ENCODE measurements at places on chromosomes 12 and 14. TPM values are rescaled to one million over a fixed set of nuclear protein-coding genes. Genes with fewer than 3 reads are reported as not detected.

HCAR3 gene
- 3.5 TPM for total RNA-seq

- no peak for DNase-seq
Observed at GRCh38 chr12:64903479-64904152, 79.2 kb downstream of the TBC1D30 start.

DNA sequence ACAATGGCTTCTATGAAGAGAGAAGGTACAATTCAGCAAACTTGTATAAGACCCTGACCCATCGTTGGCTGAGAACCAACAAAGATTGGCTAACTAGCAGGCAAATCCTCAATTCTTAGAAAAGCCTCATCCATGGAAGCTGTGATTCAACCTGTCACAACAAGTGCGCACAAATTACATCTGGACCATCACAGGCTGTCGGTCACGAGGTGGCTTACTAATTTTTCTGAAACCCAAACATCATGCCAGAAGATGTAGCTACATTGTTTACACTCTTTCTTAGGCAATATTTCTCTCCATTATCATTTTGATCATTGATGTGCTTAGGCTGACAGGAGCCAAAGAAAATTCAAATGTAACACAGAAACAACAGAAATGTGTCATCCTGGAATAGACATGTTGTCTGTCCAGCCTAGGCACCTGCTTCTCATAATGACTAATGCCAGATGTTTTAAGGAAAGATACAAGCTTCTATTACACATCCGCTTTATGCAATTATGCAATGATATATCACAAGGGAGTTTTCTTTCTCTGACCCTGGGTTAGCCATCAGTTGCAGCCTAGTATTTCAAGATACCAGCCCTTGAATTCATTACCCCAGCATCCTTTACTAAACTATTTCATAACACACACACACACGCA is 92.9 kb upstream of the DIO2 start:
- no peak for DNase-seq

DNA sequence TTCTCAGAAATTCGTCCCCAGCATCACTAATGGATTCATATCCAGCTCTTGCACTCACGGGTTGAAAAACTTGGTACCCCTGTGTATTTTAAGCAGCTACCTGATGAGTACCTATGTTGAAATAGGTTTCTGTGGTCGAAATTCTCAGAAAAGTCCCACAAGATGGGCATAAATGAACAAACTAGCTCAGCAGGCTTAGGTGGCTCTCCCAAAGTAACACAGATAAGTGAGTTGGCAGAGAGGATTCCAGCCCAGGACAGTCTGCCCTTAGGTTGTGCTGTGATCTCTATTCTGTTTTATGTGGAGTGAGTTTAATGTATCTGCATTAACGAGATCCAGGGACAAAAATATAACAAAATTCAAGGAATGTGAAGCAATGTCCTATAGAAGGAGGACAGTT is 92.3 kb downstream of the RGS6 start:
- DNase-seq, result no peak

DNA sequence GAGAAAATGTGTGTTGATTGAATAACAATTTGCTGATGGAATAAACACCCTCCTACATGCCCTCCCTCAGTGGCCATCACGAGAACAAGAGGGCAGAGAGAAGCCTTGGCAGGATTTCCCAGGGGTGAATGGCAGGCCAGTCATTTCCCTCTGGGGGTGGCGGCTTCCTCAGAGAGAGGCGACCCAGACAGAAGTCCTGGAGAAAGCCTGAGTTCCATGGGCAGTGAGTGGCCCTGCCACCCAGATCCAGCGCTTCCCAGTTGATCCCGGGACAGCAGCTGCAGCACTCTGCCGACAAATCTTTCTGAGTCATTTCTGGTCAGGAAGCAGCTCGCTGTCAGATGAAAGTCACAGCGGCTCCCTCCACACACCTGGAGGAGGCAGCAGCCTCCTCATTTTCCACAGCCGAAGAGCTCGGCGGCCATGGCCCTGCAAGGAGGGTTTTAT is 123.0 kb downstream of the SCARB1 start:
- DNase-seq, result no peak

DNA sequence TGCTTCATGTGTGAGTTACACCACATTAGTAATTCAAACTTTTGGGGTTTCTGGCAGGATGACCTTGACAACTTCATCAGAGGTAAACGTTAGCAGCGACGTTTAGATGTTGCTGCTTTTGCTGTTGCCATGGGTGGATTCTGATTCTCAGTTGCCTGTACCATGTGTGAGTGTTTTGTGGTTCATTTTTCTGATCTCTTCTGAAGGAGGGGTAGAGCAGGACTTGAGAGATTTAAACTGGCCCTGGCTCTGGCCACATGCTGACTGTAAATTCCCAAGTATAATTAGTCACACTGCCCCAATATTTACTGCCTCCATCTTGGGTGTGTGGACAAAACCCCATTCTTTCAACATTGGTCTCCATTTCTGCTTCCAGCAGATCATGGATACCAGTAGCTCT is 110.4 kb downstream of the ETV6 start:
- no peak for DNase-seq

DNA sequence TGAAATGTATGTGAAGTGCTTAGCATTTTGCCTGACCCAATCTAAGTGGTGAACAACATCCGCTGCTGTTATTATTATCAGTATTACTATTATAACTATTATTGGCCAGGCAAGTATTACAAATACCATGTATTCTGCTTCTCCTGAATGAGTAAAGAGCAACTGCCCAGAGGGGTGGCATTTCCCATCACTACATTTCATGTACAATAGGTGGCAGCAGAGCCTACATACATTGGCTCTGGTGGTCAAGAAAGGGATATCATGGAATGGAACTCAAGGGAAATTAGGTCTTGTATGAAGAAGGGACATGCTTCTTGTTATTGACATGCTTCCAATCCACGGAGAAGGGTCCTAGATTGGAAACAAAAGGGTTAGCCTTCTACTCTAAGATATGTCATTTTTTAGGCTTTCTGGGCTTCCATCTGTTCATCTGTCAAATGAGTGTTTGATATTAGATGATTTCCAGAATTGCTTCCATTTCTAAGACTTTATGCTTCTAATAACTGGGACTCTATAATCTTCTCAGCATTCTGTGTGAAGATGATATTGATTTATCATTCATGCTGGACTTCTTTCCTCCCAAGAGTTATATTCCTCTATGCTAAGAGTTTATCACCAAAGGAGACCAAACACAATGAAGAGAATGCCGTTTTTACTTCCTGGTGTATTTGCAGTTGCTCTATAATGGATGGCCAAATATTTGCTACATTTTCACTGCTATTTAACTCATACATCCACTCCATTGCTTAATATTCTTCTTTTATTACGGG is 239.1 kb downstream of the SSPN start:
- no peak for DNase-seq

GRCh38 chr14:33539918-33540357 is 410.9 kb downstream of the EGLN3 start:
- no peak for DNase-seq

DNA sequence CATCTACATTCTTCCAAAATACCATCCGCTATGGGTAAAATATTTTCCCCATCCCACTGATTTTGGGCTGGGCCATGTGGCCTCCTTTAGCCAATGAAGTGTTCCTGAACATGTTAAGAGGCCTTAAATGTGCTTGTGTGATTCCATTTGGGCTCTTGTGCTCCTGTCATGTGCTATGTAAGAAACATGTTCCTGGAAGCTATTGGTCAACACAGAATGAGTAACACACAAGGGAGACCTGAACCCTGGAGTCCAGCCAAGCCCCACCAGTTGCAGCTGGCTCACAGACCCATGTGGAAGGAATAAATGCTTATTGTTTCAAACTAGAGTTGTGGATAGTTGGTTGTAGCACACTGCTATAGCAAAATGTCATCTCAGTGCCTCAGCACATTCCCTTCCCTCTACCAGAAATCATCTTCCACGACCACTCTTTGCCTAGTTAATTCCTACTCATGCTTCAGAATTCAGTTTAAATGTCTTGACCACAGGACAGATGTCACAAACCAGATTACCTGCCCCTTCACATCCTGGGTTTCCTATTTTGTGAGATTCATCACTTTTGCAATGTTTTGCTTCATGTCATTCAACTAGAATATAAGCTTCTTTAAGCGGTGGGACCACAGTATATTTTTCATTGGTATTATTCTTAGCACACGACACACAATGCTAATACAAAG is 217.3 kb upstream of the EEA1 start:
- peak; percentile 71 for DNase-seq

DNA sequence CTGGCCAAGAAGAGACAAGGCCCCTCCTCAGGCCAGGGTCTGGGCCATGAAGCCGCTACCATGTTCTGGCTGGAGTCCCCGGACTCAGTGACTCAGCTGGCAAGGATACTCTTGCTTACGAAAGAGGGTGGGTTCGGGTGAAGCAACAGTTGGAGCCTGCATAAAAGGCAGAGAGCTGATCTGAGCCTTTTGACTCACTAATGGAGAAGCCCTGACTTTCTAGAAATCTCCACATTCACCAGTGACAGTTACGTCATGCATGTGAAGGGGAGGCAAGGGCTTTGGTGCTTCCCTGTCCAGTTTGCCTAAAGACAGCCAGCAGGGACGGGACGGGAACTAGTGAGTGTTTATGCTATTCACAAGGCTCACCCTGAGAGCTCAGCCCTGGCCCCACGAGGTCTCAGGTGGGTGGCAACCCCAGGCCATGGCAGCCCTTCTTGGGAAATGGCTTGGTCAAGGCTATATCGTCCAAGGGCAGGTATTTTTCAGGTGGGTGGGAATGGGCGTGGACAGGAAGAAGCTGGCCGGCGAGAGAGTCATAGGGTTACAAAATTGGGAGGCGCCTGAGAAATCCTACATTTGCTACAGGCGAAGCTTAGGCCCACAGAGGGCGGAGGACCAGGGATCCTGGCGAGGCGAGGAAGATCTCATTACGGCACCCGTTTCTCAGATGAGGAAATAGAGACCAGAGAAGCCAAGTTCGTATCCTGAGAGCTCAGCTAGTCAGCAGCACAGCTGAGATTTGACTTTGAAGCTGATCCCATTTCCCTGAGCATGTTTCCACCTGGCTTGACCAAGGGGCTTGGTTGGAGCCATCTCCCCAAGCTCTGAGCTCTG is 314.6 kb downstream of the BCL11B start:
- DNase-seq, result peak; percentile 76

DNA sequence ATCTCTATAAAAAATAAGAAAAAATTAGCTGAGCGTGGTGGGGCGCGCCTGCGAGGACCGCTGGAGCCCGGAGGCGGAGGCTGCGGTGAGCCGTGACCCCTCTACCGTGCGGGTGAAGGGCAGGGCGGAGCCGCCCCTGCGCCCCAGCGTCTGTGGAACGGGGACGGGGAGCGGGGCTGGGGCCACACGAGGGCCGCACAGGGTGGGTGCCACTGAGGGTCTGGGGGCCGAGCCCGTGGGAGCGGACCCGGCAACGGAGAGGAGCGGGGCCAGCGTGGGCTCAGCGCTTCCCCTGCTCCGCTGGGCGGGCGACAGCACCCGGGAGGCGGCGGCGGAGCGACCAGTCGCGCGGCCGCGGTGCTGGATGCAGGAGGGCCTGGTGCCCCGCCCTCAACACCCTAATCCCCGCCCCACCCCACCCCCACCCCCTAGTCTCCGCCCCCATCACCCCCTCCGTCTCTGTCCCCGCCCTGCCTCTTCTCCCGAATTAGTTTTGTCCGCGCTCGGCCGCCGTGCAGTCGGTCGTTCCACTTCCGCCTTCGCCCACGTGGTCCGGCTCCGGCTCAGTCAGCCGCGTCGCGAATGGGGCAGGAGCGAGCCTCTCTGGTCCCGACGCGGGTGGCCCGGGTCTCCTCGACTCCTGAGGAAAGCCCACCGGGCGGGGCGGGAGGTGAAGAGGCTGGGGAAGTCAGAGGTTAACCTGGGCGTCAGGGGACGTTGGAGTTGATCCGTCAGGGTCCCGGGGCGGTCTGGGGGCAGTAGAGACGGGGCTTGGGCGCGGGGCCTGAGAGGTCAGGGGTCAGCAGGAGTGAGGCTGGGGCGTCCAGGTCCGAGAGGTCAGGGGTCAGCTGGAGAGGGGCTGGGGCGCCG is at the start of gene PUS1:
Gene PUS1, plus strand, starts transcription at position 566 of the 870 bp plus-strand sequence. CDS start 447 bp downstream, outside the sequence.
- peak; percentile 96 for DNase-seq

CACNA1C gene
- 9.0 TPM for total RNA-seq

GRCh38 chr14:33564774-33565630 is 385.9 kb downstream of the EGLN3 start:
- DNase-seq, result no peak

DNA sequence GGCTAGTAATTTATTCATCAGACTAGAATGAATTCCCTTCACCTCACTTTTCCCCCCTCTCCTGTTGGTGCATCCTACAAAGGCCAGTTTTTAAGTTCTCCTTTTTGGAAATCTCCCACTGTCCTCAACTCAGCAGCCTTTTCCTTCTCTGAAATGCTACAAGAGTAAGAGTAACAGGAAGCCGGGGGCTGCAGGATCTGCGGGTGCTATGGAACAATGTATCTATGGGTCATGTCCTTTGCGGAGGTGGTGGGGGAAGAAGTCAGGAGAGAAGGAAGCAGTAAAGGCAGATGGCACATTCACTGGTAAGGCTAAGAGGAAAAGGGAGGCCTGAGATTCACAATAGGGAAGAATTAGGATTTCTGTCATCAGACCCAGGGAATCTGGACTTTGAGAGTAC is 22.2 kb upstream of the TESC start:
- DNase-seq, result no peak

GRCh38 chr12:52004042-52004648 is 2.6 kb upstream of the TAMALIN start:
- DNase-seq, result no peak

DNA sequence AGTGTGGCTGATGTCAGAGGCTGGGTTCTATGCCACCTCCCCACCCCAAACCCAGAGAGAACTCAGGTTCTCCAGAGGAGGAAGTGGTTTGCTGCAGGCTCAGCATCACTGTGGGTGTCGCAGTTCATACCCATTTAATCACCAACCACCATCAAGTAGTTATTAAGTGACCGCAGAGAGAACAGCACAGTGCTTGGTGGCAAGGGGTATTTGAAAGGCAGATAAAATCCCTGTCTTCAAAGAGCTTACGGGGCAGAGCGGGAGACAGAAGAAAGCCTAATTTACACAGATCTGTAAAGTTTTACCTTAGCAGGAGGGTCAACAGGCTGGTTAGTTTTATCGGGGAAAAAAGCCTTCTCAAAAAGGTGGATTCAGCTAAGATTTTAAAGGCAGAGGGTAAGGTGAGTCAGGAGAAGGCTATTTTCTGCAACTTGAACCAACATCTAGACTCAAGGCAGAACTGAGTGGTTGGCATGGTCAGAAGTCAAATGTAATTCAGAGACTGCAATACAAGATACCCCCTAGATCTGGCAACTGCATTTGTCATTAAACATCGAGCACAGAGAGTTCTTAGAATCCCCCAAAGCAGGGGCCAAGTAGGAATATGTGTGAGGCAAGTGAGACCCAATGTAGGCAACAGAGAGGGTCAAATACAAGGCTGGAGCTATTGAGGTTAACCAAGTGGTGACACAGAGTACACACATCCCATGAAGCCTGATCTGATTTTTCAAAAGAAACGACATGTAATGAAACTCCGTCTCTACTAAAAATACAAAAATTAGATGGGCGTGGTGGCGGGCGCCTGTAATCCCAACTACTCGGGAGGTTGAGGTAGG is 13.2 kb downstream of the PXN start:
- DNase-seq, result no peak

- DNase-seq, result peak; percentile 30
Observed at GRCh38 chr14:68693926-68694325, 98.9 kb downstream of the ZFP36L1 start.

All from sciatic nerve (tissue), 2 donors.